Upper lobe of right lung (tissue), 1 donor: ENCODE measurements at places on chromosomes 12 and 14. TPM values are rescaled to one million over a fixed set of nuclear protein-coding genes. Genes with fewer than 3 reads are reported as not detected.
A peak's percentile ranks its signal among the peaks of the same experiment; 100 is the strongest.

- DNase-seq: no peak
Measured at GRCh38 chr14:68181519-68182326, 362.1 kb downstream of the RAD51B start.

DNA sequence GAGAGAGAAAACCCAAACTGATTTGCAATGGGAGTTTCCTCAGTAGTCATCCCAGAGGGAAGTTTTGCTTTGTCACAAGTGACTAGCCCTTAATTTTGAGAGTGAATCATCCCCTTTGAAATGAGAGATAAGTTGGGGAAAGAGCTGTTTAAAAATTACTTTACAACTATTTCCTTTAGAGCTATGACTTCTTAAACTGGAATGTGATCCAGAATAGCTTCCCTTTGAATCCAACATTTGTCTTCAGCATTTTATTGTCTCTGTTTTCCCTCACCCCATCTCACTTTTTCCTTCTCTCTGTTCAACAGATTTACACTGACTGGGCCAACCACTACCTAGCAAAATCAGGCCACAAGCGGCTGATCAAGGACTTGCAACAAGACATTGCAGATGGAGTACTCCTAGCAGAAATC is 109.3 kb downstream of the NAV3 start:
- DNase-seq: no peak

DNA sequence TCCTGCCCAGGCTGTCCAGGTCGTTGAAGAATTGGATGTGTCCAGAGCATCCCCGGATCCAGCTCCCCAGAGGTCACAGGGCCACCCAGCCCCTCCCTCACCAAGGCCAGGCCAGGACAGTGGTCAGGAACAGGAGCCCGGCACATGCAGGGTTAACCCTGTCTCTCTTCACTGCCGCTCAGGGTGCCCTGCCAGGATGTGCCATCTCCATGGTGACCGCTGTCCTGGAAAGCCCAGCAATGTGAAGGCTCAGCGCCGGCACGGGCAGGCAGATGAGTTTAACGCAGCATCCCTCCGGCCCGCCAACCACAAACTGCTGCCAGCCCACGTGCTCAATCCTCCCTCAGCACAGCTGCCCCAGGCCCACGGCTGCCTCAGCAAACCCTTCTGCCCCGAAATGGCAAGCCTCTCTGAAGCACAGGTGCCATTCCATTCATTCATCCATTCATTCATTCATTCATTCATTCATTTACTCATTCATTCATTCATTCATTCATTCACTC is 4.4 kb downstream of the TMEM179 start:
- peak; percentile 47 for DNase-seq

DNA sequence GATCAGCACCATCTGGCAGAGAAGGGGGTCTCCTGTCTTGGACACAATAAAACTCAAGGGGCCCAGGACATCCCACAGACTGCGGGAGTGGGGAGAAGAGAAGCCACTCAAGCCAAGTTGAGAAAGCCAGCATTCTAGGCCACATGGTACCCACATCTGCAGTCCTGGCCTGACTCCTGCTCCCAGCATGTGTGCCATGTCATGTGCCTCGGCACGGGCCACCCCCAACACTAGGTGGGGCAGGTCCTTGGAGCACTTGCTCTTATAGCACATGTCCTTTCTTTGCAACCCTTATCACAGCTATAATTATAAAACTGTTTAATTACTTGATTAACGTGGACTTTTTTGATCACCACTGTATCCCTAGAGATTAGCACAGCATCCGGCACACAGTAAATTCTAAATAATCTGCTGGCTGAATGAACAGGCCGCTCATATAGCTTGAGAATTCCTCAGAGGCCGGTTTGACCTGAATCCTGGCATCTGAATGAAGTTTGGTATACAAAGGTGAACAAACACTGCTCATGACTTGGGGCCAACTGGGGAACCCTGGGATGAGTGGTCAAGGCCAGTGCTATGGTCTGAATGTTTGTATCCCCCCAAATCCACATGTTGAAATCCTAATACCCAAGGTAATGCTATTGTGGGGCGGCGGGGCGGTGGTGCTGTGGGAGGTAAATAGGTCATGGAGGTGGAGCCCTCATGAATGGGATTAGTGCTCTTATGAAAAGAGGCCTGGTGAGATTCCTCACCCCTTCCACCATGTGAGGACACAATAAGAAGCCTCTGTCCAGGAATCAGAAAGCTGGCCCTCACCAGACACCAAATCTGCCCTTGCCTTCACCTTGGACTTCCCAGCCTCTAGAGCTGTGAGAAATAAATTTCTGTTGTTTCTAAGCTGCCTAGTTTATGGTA is 6.6 kb downstream of the NCKAP5L start:
- DNase-seq: no peak

AQP2 gene
- total RNA-seq: not detected
